ENCODE measurements at places on chromosomes 16 and 17.
A peak's percentile ranks its signal among the peaks of the same experiment; 100 is the strongest.

GRCh38 chr16:21084631-21085225 is 65.9 kb downstream of the DNAH3 start:
- DNase-seq: peak; percentile 2

DNA sequence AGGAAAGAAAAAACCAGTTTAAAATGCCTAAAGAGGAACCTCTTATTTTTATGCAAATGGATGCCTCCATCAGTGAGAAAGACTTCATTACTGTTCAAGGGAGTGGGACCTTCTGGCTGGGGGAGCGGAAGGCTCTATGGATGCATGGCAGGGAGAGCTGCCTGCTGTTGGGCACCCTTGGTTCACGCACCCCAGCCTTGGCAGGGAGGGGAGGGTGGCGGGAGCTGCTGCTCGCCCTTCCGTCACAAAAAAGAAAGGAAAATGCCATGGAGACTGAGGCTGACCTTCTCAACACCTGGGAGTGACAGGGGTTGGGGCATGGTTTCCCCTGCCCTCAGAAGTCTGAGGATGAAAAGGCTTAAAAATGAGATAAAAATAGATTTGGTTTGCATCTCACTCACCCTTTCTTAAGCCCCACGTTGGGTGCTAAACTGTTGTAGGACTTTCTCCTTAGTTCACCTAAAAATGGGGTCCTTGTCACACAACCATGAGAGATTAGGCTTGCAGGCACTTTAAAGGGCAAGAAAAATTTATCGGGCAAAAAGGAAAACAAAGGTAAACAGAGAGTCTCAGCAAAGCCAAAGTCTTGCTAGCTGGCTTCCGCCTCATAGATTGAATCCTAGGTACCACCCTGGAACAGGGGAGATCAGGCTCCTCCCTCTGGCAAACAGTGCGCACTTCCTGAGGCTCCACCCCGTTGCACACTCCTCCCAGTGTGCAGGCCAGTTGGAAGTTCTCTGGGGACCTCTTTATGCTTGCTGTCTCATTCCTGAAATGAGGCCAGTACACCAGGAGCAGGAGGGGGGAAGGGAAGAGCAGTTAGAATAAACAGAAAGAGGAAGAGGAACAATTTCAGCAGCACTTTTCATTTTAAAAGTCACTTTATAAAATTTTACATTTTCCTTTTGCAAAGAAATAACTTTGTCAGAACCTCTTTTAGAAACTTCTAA is 31.6 kb downstream of the PHKB start:
- no peak for DNase-seq

- DNase-seq: no peak
Observed at GRCh38 chr17:54255696-54256095, 433.0 kb downstream of the KIF2B start.

- no peak for DNase-seq
Observed at GRCh38 chr17:7894866-7895265, 6.3 kb downstream of the CHD3 start.

DNA sequence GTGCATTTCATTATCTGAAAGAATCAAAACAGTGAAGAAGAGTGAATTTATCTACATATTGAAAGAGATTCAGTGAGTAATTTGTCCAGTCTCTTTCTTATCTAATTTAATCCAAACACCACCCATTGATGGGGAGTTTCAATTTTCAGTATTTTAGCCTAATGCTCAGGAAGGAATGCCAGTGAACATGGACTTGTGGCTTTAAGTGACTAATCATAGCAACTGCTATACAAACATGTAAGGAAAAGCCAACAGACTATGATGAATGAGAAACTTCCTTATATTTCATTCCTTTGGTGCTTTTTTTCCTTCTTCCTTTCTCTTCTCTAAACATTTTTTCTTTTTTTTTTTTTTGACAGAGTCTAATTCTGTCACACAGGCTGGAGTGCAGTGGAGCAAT is 885.8 kb downstream of the KCNJ2 start:
- no peak for DNase-seq

- DNase-seq: no peak
Observed at GRCh38 chr16:56041556-56042140, 149.6 kb upstream of the GNAO1 start.

DNA sequence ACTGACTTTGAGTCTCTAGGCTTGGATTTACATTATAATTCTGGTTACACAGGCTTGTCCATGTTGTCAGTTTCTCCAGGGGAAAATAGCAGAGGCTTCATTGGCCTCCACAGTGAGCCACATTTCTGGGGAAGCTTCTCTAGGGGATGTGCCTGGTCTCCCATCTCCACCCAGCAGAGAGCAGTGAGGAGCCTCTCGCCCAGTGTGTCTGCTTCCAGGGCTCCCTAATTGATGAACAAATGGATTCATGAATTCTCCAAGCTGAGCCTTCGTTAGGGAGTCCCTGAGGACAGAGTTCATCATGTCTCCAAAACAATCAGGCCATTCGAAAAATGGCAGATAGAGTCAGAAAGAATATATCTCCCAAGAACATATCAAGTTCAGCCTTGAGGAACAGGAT is 162.4 kb upstream of the TOX3 start:
- no peak for DNase-seq

GRCh38 chr17:50169121-50169764 is 3.4 kb downstream of the SGCA start:
- no peak for DNase-seq

- DNase-seq: no peak
Observed at GRCh38 chr16:82716361-82716855, 89.6 kb downstream of the CDH13 start.

GRCh38 chr17:53724726-53725125 is 98.0 kb upstream of the KIF2B start:
- DNase-seq: no peak

DNA sequence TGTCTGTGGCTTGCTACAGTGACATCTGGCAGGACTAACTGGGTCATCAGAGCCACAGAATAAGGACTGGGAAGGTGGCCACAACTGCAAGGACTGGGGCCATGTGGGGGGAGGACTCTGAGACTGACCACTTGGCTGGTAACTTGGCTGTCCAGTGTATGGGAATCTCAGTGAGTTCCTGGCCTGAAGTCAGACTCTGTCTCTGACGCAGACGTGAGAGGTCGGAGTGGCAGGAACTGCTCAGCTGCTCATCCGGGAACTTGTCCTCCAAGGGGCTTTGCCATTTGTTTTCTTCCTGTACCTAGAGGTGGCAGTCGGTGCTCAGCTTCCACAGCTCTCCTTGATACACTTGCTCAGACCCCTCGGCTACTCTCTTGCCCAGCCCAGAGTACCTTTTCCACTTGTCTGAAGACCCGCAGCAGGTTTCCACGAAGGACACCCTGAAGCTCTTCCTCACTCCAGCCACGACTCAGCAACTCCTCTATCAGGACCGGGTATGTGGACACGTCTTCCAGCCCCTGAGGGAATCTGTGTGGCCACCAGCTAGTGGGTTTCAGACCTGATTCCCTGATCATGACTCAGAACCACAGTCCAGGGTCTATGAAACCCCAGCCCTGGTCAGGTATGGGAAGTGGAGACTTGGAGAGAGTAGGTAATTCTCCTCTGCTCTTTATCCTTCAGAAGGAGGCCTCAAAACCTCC is 7.3 kb upstream of the DPEP3 start:
- DNase-seq: no peak

GRCh38 chr16:66473654-66474519 is 46.8 kb downstream of the BEAN1 start:
- DNase-seq: no peak

DNA sequence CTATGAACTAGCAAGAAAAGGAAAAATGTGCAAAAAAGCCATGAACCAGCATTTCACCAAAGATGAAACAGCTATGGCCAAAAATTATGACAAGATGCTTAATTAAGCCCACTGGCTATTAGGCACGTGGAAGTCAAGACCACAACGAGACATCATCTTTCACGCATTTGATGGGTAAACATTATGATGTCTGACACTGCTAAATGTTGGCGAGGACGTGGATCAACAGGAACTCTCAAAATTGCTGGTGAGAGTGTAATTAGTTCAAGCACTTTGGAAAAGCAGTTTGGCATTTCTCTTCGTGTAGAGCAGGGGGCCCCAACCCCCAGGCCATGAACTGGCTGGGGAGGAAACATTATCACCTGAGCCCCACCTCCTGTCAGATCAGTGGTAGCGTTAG is 39.6 kb upstream of the ADGRG1 start:
- no peak for DNase-seq

GRCh38 chr16:17106243-17106791 is 364.4 kb downstream of the XYLT1 start:
- DNase-seq: no peak

DNA sequence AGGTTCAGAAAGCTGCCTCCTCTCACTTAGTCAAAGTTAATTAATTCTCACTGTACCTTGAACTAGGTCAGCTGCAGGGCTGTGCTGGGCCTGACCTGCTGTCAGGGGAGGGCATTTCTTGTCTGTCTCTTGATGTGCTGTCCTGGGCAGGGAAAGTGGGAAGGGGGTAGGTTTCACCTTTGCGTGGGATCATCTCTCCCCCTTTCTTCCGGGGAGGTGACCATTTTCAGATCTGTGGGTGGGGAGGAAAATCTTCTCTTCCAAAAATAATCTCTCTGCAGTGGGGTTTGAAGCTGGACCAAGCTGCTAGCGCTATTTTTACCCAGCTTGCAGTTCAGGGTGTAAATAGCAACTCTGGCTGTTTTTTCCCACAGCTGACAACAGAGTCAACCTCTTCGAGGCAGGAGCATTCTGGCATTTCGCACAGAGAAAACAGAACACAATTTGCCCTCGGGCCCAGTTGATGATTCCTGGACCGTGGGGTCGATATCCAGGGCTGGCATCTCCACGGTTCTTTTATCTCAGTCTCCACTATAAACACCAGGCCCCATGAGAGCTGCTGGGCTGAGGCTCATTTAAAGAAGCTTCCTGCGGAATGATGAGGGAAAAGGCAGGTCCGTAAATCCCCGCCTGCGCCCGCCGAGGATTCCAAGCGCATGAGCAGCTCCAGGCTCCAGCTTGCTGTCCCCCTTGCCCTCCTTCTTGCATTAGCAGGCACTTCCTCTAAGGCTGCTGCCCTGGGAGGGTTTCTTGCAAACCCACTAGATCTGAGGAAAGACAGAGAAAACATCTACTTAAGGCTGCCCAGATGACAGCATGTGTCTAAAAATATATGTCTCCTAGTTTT is 93.9 kb downstream of the YPEL2 start:
- peak; percentile 44 for DNase-seq

- DNase-seq: peak; percentile 59
Observed at GRCh38 chr17:40310882-40311391, 2.0 kb downstream of the RARA start.

- DNase-seq: no peak
Observed at GRCh38 chr17:44623070-44623725, 33.1 kb upstream of the MEIOC start.

- DNase-seq: no peak
Observed at GRCh38 chr16:19810817-19811731, 73.6 kb downstream of the GPRC5B start.

DNA sequence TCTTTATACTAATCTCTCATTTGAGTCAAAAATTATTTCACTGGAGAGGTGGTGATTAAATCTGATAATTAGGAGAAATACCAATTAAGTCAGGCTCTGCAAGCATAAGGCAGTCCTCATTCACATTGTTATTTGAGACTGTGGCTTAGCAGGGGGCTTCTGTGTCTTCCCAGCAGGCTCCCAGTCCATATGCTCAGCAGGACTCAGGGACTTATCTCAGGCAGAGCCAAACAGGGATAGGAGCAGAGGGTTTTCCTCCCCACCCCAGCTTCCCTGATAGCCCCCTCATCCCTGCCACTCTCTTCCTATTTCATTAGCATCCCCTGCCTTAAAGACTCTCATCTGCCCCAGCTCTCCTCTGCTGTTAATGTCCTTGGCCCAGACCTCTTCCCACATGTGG is 104.3 kb upstream of the DNAH9 start:
- DNase-seq: no peak

GRCh38 chr16:48622456-48623303 is 12.7 kb upstream of the N4BP1 start:
- no peak for DNase-seq

DNA sequence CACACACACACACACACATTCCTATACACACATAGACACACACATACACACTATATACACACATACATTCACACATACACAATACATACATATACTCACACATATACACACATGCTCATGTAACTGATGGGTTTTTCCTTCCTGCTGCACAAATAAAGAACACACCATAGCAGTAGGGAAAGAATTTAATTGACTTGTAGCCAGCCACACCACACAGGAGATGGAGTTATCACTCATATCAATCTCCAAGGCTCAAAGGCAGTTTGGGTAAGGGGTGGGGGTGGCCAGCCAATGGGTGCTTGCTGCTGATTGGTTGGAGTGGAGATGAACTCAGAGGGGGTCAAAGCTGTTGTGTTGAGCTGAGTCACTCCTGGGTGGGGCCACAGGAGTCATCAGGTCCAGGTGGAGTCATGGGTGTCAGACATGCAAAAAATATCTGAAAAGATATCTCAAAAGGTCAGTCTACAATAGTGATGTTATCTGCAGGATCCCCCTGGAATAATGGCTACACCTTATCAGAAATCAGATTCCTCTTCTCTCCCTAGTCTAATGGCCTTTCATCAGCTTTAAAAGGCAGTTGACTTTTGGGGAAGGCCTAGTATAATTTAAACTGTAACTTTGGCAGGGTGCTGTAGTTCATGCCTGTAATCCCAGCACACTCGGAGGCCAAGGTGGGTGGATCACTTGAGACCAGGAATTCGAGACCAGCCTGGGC is 46.1 kb downstream of the WSB1 start:
- DNase-seq: no peak

- no peak for DNase-seq
Observed at GRCh38 chr16:22355487-22355908, 18.9 kb downstream of the CDR2 start.

GRCh38 chr17:80082403-80083135 is 18.8 kb upstream of the GAA start:
- peak; percentile 13 for DNase-seq

GRCh38 chr16:4064950-4065352 is 51.3 kb downstream of the ADCY9 start:
- no peak for DNase-seq

DNA sequence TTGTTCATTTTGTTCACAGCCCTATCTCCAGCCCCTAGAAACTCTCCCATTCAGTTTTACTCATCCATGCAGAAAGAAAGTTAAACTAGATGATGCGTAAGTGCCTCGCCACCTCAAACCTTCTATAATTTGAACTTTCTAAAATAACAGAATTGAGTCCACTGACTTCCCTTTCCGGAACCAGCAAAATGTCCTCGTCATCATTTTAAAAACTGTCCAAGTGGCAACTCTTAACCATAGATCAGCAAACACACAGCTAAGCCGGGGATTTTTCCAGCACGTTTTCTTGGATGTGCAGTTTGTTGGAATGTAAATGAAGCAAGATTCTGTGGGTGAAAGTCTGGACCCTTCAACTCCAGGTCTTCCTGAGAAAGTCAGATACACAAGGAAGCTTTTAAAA is 369.7 kb upstream of the ERCC4 start:
- no peak for DNase-seq

- DNase-seq: no peak
Observed at GRCh38 chr17:32870969-32871368, 6.0 kb downstream of the MYO1D start.

Measured in cerebellar nuclear complex (tissue), 1 donor.